ENCODE measurements at places on chromosomes 2 and 18. TPM values are rescaled to one million over a fixed set of nuclear protein-coding genes. Genes with fewer than 3 reads are reported as not detected.

SRD5A2 gene
- polyA plus RNA-seq: not detected

FLACC1 gene
- polyA plus RNA-seq: 0.64 TPM

GRB14 gene
- not detected for polyA plus RNA-seq

CPLX4 gene
- polyA plus RNA-seq: not detected

AOX1 gene
- not detected for polyA plus RNA-seq

TUBB8B gene
- polyA plus RNA-seq: 0.38 TPM

ELAC1 gene
- polyA plus RNA-seq: 13.3 TPM

CDK5R2 gene
- not detected for polyA plus RNA-seq

ZNF521 gene
- not detected for polyA plus RNA-seq

NPPC gene
- not detected for polyA plus RNA-seq

MAP2 gene
- polyA plus RNA-seq: 3.4 TPM

ESPNL gene
- 5.5 TPM for polyA plus RNA-seq

RAB31 gene
- polyA plus RNA-seq: 192 TPM

TTR gene
- not detected for polyA plus RNA-seq

YES1 gene
- 0.18 TPM for polyA plus RNA-seq

RSAD2 gene
- polyA plus RNA-seq: 3.3 TPM

TLX2 gene
- not detected for polyA plus RNA-seq

FBLN7 gene
- 0.20 TPM for polyA plus RNA-seq

CDH7 gene
- polyA plus RNA-seq: not detected

UGT1A4 gene
- not detected for polyA plus RNA-seq

ALPG gene
- not detected for polyA plus RNA-seq

STAM2 gene
- 5.3 TPM for polyA plus RNA-seq

EGR4 gene
- 0.26 TPM for polyA plus RNA-seq

ST6GAL2 gene
- polyA plus RNA-seq: not detected

MRO gene
- polyA plus RNA-seq: not detected

SULT1C2 gene
- polyA plus RNA-seq: not detected

TBR1 gene
- polyA plus RNA-seq: not detected

GPR45 gene
- not detected for polyA plus RNA-seq

CTNNA2 gene
- not detected for polyA plus RNA-seq

WNT6 gene
- polyA plus RNA-seq: 0.86 TPM

FEV gene
- not detected for polyA plus RNA-seq

EN1 gene
- polyA plus RNA-seq: not detected

HMSD gene
- not detected for polyA plus RNA-seq

PLGLB2 gene
- not detected for polyA plus RNA-seq

M1AP gene
- polyA plus RNA-seq: not detected

FSHR gene
- not detected for polyA plus RNA-seq

PDE11A gene
- not detected for polyA plus RNA-seq

CNTNAP5 gene
- polyA plus RNA-seq: not detected

KLHL14 gene
- 22.5 TPM for polyA plus RNA-seq

UBXN2A gene
- polyA plus RNA-seq: 16.6 TPM

Data from IgD-negative memory B cell (primary cell).